ENCODE measurements at places on chromosomes 5 and 9.

DNA sequence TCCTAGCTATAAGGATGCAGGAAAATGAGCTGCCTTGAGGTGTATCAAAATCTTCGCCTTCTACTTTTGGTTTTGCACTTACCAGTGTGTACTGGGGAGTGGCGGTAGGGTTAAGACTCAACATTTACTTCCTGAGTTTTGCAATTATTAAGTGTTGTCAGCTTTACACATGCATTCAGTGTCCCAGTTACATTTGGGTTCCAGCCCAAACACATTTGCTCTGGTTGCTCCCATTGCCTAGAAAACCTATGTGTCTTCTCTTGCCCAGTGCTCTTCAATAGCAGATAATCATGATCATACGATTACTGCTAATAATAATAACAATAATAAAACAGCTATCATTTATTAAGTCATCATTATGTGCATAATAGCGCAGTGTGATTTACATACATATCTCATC is 241.5 kb upstream of the PAPPA start:
- no peak for DNase-seq

- no peak for DNase-seq
These were observed 115.5 kb downstream of the C9orf50 start for GRCh38 chr9:129505270-129505902.

DNA sequence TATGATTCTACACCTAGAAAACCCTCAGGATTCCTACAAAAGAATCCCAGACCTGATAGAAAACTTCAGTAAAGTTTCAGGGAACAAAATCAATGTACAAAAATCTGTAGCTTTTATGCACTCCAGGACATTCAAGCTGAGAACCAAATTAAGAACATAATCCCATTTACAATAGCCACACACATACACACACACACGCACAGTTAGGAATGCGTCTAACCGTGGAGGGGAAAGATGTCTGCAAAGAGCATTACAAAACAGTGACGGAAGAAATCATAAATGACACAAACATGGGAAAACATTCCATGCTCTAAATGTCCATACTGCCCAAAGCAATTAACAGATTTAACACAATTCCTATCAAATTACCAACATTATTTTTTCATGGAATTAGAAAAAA is 51.4 kb upstream of the CAST start:
- no peak for DNase-seq

- DNase-seq, result no peak
These were observed 1640.9 kb upstream of the C9orf72 start for GRCh38 chr9:29214154-29214689.

DNA sequence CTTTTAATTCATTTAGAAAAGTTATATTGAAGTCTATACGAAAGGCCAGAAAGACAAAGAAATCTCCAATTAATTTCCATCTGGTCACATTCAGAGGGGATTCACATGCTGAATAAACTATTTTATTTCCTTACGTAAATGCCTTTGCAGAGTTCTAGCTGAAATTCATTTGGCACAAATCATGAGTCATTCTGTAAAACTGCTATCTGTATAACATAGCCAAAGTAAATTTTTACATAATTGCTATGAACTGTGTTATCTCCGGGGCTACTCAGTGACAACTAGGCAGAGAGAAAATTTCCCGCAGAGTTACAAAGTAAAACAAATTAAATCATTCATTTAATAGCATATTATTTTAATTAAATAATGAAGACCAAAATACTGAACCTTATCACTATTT is 463.2 kb upstream of the ADAMTS16 start:
- DNase-seq, result no peak

GRCh38 chr9:126499005-126499910 is 114.5 kb upstream of the LMX1B start:
- DNase-seq, result peak; percentile 41

DNA sequence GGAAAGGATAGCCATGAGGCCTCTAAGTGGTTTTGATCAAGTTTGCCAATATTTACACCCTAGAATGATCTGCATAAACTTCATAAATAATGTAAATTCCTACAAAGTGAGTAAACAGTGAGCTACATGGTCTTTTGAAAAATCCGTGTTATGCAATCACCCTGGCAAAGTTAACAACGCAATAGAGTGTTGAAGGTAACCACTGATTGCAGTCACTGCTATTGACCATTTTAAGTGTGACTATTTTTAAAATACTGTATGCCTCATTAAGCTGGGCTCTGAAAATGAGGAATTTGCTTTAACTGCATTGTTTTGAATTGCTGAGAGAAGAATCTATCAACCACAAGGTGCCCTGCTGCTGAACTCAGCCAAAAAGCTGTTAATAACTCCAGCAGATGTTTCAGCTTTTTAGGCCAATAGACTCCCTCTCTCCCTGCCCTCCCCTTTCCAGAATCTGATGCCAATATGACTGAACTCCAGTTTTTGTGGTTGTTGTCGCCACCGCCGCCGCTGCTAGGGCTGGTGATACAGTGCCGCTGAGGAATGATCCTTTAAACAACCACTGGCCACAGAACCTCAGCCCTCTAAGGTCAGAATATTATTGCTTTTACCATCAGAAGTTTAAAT is 35.3 kb upstream of the SMARCA2 start:
- DNase-seq, result no peak

Data from HepG2 (cell line).